ENCODE measurements at places on chromosomes 1 and 21.

DNA sequence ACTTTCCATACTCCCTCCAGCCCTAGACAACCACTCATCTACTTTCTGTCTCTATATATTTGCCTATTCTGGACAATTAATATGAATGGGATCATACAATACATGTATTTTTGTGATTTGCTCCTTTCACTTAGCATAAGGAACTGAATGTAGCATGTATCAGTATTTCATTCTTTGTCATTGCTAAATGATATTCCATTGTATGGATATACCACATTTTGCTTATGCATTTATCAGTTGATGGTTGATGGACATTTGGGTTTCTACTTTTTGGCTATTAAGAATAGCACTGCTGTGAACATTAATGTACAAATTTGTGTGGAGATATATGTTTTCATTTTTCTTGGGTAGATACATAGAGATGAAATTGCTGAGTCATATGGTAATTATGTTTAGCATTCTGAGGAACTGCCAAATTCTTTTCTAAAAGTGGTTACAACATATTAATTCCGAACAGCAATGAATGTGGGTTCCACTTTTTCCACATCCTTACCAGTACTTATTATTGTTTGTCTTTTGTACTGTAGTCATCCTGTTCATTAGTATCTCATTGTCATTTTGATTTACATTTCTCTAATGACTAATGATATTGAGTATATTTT is 121.0 kb downstream of the LRRC40 start:
- DNase-seq, result no peak

GRCh38 chr1:102952400-102952799 is 155.9 kb downstream of the COL11A1 start:
- DNase-seq, result no peak

GRCh38 chr1:9588551-9589143 is at the start of gene TMEM201:
TMEM201 (plus strand) TSS chr1:9588911; CDS start chr1:9588931, 20 bp downstream.
- DNase-seq, result peak; percentile 96

DNA sequence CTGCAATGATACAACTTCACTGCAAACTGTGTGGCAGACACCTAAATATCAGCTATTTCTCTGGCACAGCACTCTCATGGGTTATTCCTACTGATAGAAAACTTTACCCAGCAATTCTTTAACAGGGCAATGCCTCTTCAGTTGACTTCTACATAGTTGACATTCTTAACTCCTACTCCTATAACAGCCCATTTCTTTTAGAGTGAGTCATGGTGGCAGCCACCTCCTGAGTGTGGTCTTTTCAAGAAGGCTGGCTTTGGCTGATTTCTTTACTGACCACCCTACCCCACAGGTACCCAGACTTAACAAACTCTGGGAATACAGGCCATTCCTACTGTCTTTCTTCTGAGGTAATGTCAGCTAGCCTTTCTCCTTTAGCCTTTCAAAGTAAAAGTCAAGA is 805.8 kb upstream of the ADGRL2 start:
- no peak for DNase-seq

- DNase-seq, result no peak
Observed at GRCh38 chr1:221743416-221744208, 1.7 kb upstream of the DUSP10 start.

DNA sequence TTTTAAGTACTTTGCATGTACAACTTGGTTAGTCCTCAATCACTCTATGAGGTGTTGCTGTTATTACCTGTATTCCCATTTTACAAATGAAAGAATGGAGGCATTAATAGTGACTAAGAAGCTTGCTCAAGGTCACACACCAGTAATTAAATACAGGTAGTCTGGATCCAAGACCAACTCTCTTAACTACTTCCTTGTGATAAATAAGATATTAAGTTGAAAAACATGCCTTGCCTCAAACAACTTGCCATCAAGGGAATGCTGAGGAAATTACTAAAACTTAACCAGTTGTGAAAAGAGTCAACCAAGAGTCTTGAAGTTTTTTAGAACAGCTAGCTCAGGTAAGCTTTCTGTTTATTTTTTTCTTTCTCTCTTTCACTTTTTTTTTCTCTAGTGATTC is 21.0 kb upstream of the LAMC1 start:
- DNase-seq, result no peak

DNA sequence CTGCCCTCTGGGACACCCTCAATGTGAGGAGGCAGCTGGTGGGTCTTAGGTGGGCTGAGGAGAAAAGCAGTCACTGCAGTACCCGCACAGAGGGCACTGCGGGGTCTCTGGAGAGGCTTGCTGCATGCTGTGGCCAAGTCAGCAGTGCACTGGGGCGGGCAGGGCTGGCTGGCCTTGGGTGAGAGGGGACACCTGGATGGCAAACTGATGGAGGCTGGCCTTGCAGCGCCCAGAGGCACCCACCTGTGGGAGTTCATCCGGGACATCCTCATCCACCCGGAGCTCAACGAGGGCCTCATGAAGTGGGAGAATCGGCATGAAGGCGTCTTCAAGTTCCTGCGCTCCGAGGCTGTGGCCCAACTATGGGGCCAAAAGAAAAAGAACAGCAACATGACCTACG is 3.2 kb downstream of the ELF3 start:
- no peak for DNase-seq

GRCh38 chr1:89243046-89243445 is 29.6 kb downstream of the GBP5 start:
- DNase-seq, result no peak

DNA sequence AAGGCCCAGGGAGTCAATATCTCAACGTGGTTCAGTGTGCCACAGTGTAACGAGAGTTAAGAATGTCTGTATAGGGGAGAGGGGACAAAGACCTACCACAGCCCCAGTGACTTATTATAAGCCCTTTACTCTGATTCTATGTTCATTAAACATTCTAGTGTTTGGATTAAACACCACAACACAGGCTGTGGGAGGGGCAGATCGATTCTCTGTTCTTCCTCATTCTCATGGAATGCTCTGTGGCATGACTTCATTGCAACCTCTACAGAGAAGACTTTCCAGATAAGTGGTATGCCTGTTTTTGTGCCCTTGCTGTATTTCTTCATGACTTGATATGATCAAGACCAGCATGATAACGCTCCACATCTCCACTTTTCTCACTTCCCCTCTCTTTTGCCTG is 39.0 kb upstream of the CD5L start:
- DNase-seq, result no peak

- DNase-seq, result no peak
Observed at GRCh38 chr1:248627971-248628844, 6.7 kb downstream of the OR2T11 start.

GRCh38 chr21:36545776-36546511 is 66.0 kb upstream of the CLDN14 start:
- DNase-seq, result no peak

- DNase-seq, result no peak
Observed at GRCh38 chr1:36625253-36625934, 142.7 kb upstream of the CSF3R start.

GRCh38 chr1:17190010-17190995 is 14.6 kb upstream of the PADI1 start:
- no peak for DNase-seq

DNA sequence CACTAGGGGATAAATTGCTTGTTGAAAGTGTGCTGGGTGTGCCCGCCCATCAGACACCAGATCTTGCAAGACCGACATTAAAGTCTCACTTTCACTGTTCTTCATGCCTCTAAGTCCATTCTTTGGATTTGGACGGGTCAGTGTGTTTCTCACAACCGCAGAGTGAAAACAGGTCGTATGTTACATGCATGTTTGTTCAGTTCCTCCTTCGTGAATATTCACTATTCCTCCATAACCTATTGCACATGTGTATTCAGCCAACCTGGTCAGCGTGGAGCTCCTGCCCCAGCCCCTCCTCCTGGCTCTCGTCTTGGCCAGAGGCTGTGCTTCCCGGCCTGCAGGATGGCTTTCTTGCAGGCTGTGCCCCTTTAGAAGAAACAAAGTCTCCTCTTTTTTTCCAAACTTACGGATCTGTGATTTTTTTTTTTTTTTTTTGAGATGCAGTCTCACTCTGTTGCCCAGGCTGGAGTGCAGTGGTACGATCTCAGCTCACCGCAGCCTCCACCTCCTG is 2.2 kb upstream of the KRTAP10-6 start:
- DNase-seq, result no peak

- no peak for DNase-seq
Observed at GRCh38 chr1:218553197-218553596, 208.1 kb downstream of the TGFB2 start.

- DNase-seq, result no peak
Observed at GRCh38 chr1:225388372-225388771, 39.5 kb downstream of the LBR start.

GRCh38 chr1:2547210-2548067 is 8.7 kb upstream of the TNFRSF14 start:
- peak; percentile 71 for DNase-seq

DNA sequence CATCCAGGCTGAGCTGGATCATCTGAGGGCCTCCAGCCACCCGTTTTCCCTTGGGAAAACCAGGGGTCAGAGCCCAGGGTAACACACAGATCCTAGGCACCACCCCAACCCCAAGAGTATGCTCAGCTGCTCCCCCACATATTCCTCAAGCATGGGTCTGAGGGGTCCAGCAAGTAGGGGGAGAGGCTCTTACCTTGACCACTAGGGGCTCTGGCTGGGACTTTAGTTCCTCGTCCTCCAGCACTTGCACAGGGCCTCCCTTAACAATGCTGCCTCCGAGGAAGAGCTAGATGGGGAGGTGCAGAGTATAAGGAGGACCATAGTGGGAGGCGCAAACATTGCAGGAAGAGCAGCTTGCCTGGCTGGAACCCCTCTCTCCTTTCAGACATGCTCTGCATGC is 7.5 kb downstream of the SELENBP1 start:
- no peak for DNase-seq

DNA sequence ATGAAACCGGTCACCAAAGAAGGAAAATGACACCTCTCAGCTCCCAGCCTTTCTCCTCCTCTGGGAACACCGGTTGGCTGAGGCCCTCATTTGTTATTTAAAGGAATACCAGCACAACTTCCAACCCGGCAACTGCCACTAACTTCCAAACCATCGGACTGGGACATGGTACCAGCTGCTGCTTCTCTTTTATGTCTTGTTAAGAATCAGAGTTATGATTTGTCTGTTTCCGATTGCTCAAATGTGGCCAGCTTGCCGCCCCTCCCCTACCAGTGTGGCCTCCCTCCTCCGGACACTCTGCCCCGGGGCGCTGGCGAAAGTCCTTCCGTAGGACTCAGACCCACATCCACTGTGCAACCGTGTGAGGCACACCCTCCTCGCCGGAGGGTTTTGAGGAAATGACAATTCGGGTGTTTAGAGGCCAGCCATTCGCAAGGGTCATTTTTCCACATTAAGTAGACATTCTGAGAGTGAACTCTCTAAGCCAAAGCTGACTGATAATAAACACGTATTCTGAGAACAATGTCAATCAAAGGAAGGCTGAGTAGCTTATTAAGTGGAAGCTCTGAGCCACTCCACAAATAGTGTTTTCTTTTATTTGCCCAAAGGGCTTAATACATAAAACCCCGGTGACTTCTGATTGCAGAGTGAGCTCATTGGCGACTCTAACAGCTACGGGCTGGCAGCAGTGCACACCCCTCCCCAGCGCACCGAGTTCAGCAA is 5.5 kb downstream of the RIPK4 start:
- DNase-seq, result peak; percentile 90

DNA sequence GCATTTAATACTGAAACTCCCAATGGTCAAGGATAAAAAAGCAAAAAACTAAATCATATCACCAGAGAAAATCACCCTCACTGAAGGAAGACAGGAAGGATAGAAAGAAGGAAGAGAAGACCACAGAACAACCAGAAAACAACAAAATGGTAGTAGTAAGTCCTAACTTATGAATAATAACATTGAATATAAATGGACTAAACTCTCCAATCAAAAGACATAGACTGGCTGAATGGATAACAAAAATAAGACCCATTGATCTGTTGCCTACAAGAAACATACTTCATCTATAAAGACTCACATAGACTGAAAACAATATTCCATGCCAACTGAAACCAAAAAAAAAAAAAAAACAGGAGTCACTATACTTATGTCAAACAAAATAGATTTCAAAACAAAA is 347.7 kb downstream of the NCAM2 start:
- no peak for DNase-seq

- DNase-seq, result no peak
Observed at GRCh38 chr21:14762734-14763694, 216.9 kb upstream of the SAMSN1 start.

DNA sequence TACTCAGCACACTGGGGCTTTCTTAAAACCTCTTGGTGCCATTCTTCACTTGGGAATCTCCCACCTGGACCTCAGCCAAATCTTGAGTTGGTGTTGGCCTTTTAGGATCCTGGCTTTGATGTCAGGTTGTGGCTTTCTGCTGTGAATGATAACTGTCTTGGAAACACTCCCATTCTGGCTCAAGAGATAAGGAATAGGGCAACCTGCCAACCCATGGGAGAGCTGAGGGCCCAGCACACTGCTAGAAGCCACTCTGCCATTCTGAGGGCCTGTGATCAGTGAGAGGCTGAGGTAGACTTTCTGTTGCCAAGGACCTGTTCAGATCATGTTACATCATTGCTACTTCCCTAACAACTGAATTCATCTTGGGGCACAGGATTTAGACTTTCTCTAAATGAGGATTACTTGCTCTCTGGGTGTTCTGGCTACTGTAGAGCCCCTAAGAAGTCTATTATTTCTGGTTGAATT is 45.8 kb downstream of the TTC39A start:
- DNase-seq, result no peak

DNA sequence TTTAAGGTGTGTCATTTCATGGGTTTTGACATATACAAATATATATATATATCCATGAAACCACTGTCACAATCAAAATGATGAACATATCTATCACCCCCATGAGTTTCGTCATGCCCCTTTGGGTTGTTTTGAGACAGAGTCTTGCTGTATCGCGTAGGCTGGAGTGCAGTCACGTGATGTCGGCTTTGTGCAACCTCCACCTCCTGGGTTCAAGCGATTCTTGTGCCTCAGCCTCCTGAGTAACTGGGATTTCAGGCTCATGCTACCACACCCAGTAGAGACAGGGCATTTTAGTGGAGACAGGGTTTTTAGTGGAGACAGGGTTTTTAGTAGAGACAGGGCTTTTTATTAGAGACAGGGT is 8.0 kb downstream of the HJV start:
- no peak for DNase-seq

- peak; percentile 30 for DNase-seq
Observed at GRCh38 chr1:3822421-3822820, 26.1 kb upstream of the LRRC47 start.

Measured in lower lobe of right lung (tissue), 2 donors.